Thoracic aorta (tissue), 2 donors: ENCODE measurements at places on chromosomes 12 and 14.

- no peaks in the 10 kb centered on the region for H3K4me1 ChIP-seq
- no peaks in the 10 kb centered on the region for H3K27me3 ChIP-seq
Observed at GRCh38 chr12:40313928-40314327, 89.1 kb downstream of the LRRK2 start.

GRCh38 chr12:107178776-107179175, 85.4 kb upstream of the CRY1 start:
- no peaks in the 10 kb centered on the region for H3K36me3 ChIP-seq
- no peak for DNase-seq
- no peak overlapping the region for H3K4me3 ChIP-seq
- H3K27ac ChIP-seq: no peak overlapping the region
- H3K4me1 ChIP-seq: no peaks in the 10 kb centered on the region

- no peak overlapping the region for H3K27ac ChIP-seq
- peaks cover 10% of the 10 kb centered on the region for H3K4me1 ChIP-seq
- no peak overlapping the region for H3K4me3 ChIP-seq
- H3K36me3 ChIP-seq: no peaks in the 10 kb centered on the region
- H3K27me3 ChIP-seq: no peaks in the 10 kb centered on the region
- DNase-seq: no peak
Observed at GRCh38 chr12:80709811-80710726, 2.6 kb downstream of the MYF6 start.

DNA sequence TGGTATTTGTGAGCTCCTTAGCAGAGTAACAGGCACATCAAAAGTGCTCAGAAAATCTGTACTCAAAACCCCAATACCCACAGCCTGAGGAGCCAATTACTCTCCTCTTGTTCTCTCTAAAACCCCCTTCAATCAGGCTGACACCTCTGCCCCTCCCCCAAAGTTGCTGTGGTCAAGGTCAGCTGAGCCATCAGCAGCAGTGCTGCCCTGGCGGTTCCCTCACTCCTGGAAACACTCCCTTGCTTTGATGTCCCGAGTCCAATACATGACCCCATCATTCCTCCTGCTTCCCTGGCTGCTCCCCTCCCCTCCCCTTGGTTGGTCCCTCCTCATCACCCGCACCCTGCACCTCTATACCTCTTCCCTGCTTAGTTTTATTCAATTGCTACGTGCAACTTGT, 57.2 kb upstream of the C14orf132 start:
- DNase-seq: no peak
- no peak overlapping the region for H3K27ac ChIP-seq
- no peaks in the 10 kb centered on the region for H3K4me1 ChIP-seq
- H3K4me3 ChIP-seq: no peak overlapping the region
- no peaks in the 10 kb centered on the region for H3K27me3 ChIP-seq

GRCh38 chr12:9198012-9198411, 10.2 kb downstream of the PZP start:
- no peak for DNase-seq
- H3K36me3 ChIP-seq: no peaks in the 10 kb centered on the region
- H3K4me3 ChIP-seq: no peak overlapping the region
- H3K27ac ChIP-seq: no peak overlapping the region
- H3K4me1 ChIP-seq: no peaks in the 10 kb centered on the region

- H3K36me3 ChIP-seq: no peaks in the 10 kb centered on the region
- peaks cover 6% of the 10 kb centered on the region for H3K4me1 ChIP-seq
- no peak overlapping the region for H3K4me3 ChIP-seq
- no peak overlapping the region for H3K27ac ChIP-seq
- DNase-seq: no peak
Observed at GRCh38 chr12:638953-639557, 24.2 kb downstream of the NINJ2 start.

- H3K4me1 ChIP-seq: no peaks in the 10 kb centered on the region
- H3K36me3 ChIP-seq: no peaks in the 10 kb centered on the region
- no peak for DNase-seq
- H3K4me3 ChIP-seq: no peak overlapping the region
- H3K27ac ChIP-seq: no peak overlapping the region
Observed at GRCh38 chr14:96105089-96105925, 66.1 kb downstream of the C14orf132 start.

DNA sequence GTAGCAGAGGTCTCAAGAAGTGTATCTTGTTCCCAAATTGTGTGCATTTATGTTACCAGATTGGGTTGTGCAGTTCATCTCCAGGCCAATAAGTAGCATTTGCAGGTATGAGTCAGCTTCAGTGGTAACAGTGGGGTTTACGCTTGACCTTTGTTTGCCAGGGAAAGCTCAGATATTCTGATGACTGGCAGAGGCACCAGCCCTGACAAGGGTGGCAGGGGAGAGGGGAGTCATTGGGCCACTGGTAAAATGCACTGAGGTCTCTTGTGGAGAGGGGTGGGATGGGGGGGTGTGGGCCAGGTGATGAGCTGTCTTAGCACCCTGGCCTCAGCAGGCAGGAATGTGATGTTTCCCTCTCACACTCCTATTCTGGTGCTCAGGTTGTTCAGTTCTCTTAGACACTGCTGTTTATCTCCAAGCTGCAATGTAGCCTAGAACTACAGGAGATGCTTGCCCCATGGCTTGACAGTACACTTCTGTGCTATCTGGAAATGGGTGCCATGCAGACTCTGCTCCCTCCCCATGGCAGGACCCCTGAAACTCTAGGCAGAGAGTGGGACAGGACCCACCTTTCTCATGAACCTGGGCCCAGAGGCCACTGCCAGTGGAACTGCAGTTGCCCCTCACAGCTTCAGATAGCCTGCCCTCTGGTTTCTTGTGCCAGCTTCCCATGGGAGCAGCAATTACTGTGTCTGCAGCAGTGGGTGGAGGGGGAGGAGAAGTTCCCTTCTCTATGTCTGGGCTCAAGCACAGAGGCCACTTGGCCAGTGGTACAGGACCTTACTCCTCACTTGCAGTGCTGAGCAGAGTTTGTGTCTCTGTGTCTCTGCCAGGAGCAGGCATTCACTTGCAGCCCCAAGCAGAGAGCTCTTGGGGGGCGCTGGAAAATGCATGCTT, 31.9 kb downstream of the USP15 start:
- peaks cover 18% of the 10 kb centered on the region for H3K4me1 ChIP-seq
- no peak for DNase-seq
- H3K36me3 ChIP-seq: peaks cover 8% of the 10 kb centered on the region
- no peak overlapping the region for H3K4me3 ChIP-seq
- no peak overlapping the region for H3K27ac ChIP-seq

GRCh38 chr12:65595016-65595560, 229.2 kb upstream of the HMGA2 start:
- H3K27me3 ChIP-seq: no peaks in the 10 kb centered on the region
- no peaks in the 10 kb centered on the region for H3K4me1 ChIP-seq
- H3K36me3 ChIP-seq: no peaks in the 10 kb centered on the region
- H3K4me3 ChIP-seq: no peak overlapping the region
- no peak overlapping the region for H3K27ac ChIP-seq

GRCh38 chr12:131939007-131939406, 9.9 kb downstream of the PUS1 start:
- H3K4me1 ChIP-seq: no peaks in the 10 kb centered on the region
- DNase-seq: no peak
- H3K27me3 ChIP-seq: no peaks in the 10 kb centered on the region
- H3K4me3 ChIP-seq: no peak overlapping the region
- peaks cover 21% of the 10 kb centered on the region for H3K36me3 ChIP-seq

DNA sequence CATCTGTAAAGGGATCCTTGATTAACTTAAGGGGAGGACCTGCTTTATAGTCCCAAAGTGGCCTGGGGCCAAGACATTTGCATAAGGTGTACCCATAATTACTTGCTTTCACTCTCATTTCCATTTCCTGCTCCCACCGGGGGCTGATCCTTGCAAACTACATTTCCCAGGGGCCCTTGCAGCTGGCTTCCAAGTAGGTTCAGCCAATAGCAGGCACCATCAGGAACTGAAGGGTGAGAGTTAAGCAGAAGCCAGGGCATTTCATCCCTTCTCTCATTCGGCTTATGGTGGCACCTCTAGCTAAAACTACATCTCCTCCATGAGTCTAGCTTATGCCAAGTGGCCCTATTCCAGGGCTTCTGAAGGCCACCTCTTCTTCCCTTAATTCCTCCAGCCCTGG, 88.8 kb downstream of the CCDC60 start:
- H3K4me1 ChIP-seq: no peaks in the 10 kb centered on the region
- no peak overlapping the region for H3K27ac ChIP-seq
- no peak for DNase-seq

GRCh38 chr12:106147956-106148355, 9.2 kb upstream of the NUAK1 start:
- no peak overlapping the region for H3K27ac ChIP-seq
- H3K4me1 ChIP-seq: peaks cover 42% of the 10 kb centered on the region
- no peaks in the 10 kb centered on the region for H3K27me3 ChIP-seq
- H3K36me3 ChIP-seq: no peaks in the 10 kb centered on the region
- H3K4me3 ChIP-seq: no peak overlapping the region
- no peak for DNase-seq

GRCh38 chr12:1605129-1606020, 11.0 kb upstream of the FBXL14 start:
- H3K27ac ChIP-seq: peak overlapping the region; percentile 68
- H3K36me3 ChIP-seq: no peaks in the 10 kb centered on the region
- no peak for DNase-seq
- H3K4me1 ChIP-seq: peaks cover 5% of the 10 kb centered on the region
- no peaks in the 10 kb centered on the region for H3K27me3 ChIP-seq

GRCh38 chr12:68972595-68972994, 39.6 kb upstream of the CPM start:
- no peaks in the 10 kb centered on the region for H3K4me1 ChIP-seq
- DNase-seq: no peak
- no peak overlapping the region for H3K27ac ChIP-seq
- H3K4me3 ChIP-seq: no peak overlapping the region
- no peaks in the 10 kb centered on the region for H3K36me3 ChIP-seq

- H3K27me3 ChIP-seq: no peaks in the 10 kb centered on the region
- H3K27ac ChIP-seq: peak overlapping the region; percentile 38
- peaks cover 69% of the 10 kb centered on the region for H3K4me1 ChIP-seq
- H3K4me3 ChIP-seq: no peak overlapping the region
- DNase-seq: no peak
Observed at GRCh38 chr14:50656776-50657175, 11.3 kb downstream of the SAV1 start.

- peak overlapping the region; percentile 85 for H3K4me3 ChIP-seq
- H3K36me3 ChIP-seq: no peaks in the 10 kb centered on the region
- H3K27ac ChIP-seq: peak overlapping the region; percentile 10
- no peak for DNase-seq
Observed at GRCh38 chr12:68332728-68333630, 817 bp upstream of the MDM1 start.

DNA sequence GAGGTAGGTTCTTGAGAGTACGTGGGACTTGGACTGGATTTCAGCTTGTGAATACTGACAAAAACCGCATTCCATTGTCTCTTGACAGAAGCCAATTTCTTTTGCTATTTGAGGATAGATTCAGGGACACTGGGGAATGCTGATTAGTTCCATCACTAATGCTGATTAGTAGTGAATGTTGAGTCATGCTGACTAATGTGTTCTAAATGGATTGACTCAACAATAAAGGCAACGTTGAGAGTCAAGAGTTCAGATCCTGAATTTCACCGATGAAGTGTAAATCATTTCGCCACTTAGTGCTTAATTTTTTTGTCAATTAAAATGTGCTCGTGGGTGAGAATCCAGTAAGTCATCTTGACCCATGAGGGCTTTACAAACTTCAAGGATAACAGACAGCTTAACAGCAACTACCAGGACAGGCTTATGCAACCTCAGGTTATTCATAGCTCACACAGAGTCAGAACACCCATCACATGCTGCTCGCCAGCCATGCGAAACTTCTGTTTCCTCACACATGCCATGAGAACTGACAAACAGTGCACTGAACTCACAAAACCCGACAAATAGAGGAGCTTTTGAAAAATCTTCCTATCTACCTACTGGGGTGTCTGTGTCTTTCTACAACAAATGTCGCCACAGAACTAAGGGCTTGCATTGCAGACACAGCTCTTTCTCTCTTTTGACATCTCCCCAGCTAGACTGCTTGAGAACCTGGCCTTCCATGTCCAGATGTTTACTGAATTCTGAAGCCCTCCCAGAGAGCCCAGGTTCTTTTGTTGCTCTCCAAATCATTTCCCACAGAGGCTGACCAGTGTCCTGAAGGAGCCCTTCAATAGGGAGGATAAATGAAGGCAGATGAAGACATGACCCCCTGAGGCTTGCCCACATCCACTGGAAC, 316.4 kb downstream of the ZFP36L1 start:
- no peaks in the 10 kb centered on the region for H3K36me3 ChIP-seq
- peaks cover 12% of the 10 kb centered on the region for H3K4me1 ChIP-seq
- H3K27me3 ChIP-seq: no peaks in the 10 kb centered on the region
- peak overlapping the region; percentile 6 for H3K27ac ChIP-seq
- H3K4me3 ChIP-seq: no peak overlapping the region
- no peak for DNase-seq

GRCh38 chr14:89041257-89041582, 216.8 kb downstream of the TTC8 start:
- H3K4me1 ChIP-seq: peaks cover 5% of the 10 kb centered on the region
- H3K4me3 ChIP-seq: peak overlapping the region; percentile 65
- no peaks in the 10 kb centered on the region for H3K36me3 ChIP-seq
- H3K27me3 ChIP-seq: no peaks in the 10 kb centered on the region
- DNase-seq: no peak
- peak overlapping the region; percentile 69 for H3K27ac ChIP-seq

DNA sequence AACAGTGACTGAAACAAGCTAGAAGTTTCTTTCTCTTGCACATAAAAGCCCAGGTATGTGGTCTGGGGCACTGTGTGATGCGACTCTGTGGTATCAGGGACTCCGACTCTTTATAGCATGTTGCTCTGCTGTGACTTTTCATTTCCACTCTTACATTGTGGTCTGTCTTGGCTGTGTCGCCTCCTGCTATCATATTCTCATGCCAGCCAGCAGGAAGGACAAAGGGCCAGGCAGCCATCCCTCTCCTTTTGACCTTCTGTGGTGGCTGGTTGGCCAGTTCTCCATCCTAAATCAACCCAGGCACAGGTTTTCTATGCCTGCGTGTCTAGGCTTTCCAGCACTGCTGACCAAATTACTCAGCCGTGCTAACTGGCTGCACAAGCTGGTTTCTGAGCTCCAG, 8.0 kb downstream of the ACAD10 start:
- H3K27ac ChIP-seq: no peak overlapping the region
- H3K27me3 ChIP-seq: no peaks in the 10 kb centered on the region
- DNase-seq: no peak
- no peak overlapping the region for H3K4me3 ChIP-seq

GRCh38 chr12:125683748-125684381, 618.6 kb downstream of the AACS start:
- no peak overlapping the region for H3K4me3 ChIP-seq
- no peaks in the 10 kb centered on the region for H3K27me3 ChIP-seq
- H3K4me1 ChIP-seq: no peaks in the 10 kb centered on the region
- DNase-seq: no peak
- no peak overlapping the region for H3K27ac ChIP-seq
- no peaks in the 10 kb centered on the region for H3K36me3 ChIP-seq
